ENCODE measurements at places on chromosomes 6 and 20. TPM values are rescaled to one million over a fixed set of nuclear protein-coding genes. Genes with fewer than 3 reads are reported as not detected.

DNA sequence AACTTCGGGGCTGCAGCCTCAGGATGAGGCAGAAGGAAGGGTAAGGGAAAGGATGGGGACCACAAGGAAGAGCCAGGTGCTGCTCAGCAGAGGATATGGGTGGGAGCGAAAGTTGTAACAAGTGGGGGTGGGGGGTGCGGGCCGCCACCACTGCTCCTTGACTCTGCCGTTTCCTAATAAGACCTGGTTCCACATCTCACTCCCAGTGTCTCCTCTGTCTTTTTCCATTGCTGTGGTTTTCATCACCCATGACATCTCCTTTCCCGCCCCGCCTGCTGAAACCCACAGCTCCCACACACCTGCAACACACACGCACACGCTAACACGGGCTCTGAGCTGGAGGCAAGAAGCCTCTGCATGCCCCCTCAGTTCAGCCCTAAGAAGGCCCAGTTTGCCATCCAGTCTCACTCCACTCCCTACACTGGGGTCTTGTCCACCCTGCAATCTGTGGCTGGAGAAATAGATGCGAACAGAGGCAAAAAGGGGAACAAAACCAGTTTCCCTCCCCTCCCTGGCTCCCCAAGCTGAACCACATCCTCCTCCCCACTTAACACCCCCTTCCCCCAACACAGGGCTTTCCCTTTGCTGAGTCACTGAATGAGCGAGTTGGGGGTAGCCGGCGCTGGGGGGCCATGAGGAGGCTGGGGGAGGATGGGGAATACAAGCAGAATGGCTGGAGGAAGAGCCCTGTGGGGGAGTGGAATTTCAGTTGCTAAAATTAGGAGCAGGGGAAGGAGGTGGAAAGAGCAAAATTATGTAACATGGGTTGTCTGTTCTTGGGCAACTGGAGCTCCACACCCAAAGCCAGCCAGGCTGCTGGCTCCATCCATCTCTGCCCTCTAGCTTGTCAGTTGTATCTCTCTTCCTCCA, 11.5 kb downstream of the NFKBIL1 start:
- peaks cover 22% of the 10 kb centered on the region for H3K36me3 ChIP-seq
- no peaks in the 10 kb centered on the region for H3K27me3 ChIP-seq
- peak overlapping the region; percentile 40 for H3K27ac ChIP-seq
- DNase-seq = peak; percentile 69
- H3K4me3 ChIP-seq = no peak overlapping the region

ZBP1 gene
- total RNA-seq = 0.36 TPM

TTLL9 gene
- not detected for total RNA-seq

DNA sequence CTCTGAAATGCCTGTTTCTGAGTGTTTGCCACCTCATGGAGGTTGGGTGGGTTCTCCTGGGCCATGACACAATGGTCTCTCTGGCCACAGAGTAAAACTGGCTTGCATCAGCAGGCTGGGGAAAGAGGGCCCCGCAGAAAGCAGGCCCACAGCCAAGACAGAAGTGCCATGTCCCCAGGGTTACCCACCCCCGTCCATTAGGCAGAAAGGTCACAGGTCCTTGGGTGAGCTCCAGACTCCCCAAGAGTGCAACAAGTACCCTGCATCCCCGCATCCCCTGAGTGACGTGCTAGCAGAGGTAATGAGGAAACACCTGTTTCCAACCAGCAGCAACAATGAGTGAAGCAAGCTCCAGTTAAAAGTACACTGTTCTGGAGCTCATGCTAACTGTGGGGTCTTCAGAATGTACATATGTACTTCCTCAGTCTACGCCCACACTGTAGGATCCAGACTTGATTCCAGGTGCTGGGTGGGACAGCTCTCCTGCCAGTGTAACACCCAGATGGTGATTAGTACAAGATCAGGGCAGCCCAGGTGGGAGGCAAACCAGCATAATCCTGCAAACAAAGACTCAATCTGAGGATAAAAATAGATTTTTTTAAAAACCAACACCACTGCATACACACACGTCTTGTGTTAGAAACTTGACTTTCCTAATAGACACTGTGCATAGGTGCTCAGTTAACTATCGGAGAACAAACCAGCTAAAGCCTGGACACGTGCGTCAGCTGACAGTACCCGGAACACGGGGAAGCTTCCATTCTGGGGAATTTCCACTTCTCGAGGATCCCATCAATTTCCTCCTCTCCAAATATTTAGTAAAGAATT, 31.5 kb downstream of the RRBP1 start:
- peaks cover 65% of the 10 kb centered on the region for H3K4me1 ChIP-seq
- peak; percentile 64 for DNase-seq
- H3K27me3 ChIP-seq = no peaks in the 10 kb centered on the region
- no peak overlapping the region for H3K4me3 ChIP-seq

GRCh38 chr6:114258376-114258775, 84.4 kb downstream of the HS3ST5 start:
- DNase-seq = no peak
- H3K4me1 ChIP-seq = no peaks in the 10 kb centered on the region
- H3K27ac ChIP-seq = no peak overlapping the region
- no peaks in the 10 kb centered on the region for H3K27me3 ChIP-seq
